ENCODE measurements at places on chromosomes 4 and X.

- peak; percentile 0 for DNase-seq
Measured at GRCh38 chrX:31981546-31982062, 909.8 kb upstream of the FTHL17 start.

DNA sequence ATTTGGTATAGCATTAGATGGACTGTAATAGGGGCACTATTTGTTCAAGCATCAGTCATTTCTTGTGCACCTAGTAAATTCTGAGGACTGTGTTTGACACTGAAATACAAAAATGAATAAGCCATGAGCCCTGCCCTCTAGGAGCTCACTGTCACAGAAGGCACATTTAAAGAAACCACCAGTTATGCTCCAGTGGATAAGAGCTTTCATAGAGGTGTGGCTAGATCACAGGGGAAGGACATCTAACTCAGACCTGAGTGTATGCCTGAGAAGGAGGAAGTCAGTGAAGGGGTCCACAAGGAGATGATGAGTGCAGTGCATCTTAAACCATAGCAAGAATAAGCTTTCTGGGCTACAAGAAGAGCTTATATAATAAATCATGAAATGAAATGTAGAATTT lies 40.1 kb downstream of the BTC start:
- DNase-seq: no peak

GRCh38 chr4:157217708-157218107 lies 2.8 kb upstream of the GRIA2 start:
- peak; percentile 27 for DNase-seq

DNA sequence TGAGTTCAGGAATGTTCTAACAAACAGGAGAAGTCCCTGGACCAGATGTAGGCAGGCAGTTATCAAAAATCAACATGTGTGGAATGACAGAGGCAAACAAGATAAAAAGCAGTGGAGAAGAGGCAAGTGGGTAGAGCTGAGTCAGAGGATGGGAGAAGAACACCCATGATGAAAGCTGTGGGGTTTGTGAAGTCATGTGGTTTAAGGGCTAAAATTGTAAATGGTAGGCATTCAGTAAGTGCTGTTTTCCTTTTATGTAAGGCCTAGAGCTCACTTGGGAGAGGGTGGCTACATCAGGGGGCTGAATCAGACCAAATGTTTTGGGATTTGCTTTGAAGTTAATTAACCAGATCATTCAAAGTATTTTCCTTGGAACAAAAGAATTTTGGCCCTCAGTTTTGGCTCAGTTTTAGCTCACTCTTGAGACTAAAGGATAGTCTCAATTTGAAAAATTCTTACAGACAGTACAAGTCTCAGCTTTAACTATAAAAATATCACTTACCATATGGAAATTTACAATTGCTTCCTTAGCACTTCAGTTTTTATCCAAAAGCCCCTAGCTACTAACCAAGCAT lies 114.5 kb upstream of the PCDH7 start:
- DNase-seq: no peak

GRCh38 chrX:153888344-153888743 lies 2.4 kb upstream of the L1CAM start:
- no peak for DNase-seq

GRCh38 chr4:153519687-153520086 lies 53.5 kb downstream of the TMEM131L start:
- DNase-seq: no peak

DNA sequence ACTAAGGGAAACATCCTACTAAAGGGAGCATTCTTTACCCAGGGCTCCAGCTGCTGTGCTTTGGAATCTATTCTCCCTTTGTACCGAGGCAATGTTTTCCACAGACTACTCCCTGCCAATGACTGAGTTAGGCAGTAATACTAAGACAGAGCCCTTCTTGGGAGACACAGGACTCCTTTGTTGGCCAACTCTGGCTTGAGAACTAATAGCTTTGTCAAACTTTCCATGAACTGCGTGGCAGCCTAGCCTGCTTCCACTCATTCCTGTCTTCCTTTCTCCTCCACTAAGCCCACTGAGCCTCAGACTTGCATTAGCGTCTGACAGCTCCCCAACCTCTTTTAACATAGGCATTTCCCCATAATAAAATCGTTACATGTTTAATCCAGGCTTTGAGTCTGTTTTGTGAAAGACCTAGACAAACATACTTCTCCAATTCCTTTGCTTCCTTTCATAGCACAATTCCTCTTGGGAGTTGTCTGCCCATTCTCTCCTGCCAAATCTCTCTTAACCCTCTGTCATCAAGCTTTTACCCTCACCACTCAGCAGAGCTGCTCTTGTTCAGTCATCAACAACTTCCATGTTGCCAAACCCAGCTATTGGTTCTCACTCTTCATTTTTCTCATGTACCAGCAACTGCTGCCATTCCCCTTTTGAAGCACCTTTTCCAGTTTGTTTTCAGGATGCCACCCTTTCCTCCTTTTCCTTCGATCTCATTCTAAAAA lies 300.3 kb upstream of the IGFBP7 start:
- DNase-seq: no peak
